ENCODE measurements at places on chromosomes 1 and 21.

GRCh38 chr1:150987924-150988323 is 5.8 kb downstream of the ANXA9 start:
- no peak for DNase-seq

DNA sequence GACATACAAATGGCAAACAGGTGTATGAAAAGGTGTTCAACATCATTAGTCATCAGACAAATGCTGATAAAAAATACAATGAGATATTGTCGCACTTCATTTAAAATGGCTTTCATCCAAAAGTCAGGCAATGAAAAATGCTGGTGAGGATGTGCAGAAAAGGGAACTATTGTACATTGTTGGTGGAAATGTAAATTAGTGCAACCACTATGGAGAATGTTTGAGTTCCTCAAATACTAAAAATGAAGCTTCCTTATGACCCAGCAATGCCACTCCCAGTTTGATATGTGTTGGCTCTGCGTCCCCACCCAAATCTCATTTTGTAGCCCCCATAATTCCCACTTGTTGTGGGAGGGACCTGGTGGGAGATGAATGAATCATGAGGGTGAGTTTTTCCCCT is 309.7 kb upstream of the ZRANB2 start:
- DNase-seq = no peak

DNA sequence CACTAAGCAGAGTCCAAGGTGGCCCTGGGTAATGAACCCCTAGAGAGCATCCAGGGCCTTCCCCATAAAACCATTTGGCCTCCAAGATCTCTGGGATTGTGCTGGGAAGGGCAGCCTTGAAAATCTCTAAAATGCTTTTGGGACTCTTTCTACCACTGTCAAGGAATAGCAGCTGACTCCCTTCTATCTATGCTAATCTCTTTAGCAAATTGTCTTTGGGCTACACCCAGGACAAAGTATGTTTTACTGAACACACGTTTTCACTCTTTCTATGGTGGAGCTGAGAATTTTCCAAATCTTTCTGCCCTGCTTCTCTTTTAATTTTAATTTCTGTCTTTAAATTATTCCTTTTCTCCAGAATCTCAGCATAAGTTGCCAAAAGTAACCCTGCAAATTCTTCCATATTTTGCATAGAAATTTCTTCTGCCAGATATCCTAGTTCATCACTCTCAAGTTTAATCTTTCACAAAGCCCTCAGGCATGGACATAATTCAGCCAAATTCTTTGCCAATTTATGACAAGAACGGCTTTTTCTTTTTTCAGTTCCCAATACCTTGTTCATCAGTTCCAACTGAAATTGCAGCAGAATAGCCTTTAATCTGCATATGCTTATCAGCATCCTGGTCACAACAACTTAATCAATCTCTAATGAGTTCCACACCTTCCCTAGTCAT is 687.0 kb upstream of the ADGRL4 start:
- DNase-seq = no peak

DNA sequence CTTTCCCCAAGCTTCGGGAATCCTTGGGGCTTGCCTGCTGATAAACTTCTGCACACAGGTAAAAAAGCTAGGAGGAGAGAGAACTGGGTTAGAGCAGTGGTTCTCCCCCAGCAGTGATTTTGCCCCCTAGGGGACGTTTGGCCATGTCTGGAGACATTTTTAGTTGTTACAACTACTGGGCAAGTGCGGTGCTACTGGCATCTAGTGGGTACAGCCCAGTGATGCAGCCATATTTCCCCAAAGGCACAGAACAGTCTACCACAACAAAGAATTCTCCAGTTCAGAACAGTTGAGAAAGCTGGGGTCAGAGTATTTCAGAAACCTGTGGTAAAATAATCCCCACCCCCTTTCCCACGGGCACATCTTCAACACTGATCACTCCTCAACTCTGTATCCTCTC is 41.3 kb downstream of the LRRC71 start:
- no peak for DNase-seq

DNA sequence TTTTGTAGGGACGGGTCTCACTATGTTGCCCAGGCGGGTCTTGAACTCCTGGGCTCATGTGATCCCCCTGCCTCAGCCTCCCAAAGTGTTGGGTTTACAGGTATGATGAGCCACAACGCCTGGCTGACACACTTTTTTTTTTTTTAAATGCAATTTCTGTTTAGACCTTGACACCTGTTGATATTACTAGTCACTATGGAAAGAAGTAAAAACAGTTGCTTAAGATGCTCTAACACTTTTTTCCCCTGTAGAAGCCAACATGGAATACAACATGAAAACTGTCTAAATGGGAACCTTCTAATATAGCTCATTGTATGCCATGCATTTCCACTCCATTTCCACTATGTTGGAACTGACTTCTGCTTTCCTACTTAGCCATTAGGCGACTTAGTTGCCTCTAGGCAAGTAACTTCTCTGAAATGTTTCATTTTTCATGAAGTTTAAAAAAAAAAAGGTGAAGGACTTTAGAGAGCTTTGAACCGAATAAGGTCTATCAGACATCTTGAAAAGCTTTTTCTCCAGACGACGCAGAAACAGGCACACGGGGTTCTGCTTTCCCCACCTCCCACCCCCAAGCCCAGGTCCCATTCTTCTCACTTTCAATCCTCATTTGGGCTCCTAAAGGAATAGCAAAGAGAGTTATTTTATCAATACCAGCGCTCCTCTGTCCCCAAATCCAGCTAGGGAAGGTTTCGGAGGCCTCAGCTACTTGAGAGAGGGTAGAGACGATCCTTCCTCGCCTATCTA is 648 bp upstream of the DR1 start:
- no peak for DNase-seq

- no peak for DNase-seq
Observed at GRCh38 chr1:231676487-231676886, 49.9 kb downstream of the DISC1 start.

- no peak for DNase-seq
Observed at GRCh38 chr1:221040691-221041285, 161.5 kb downstream of the HLX start.

- no peak for DNase-seq
Observed at GRCh38 chr1:61215119-61215518, 132.8 kb downstream of the NFIA start.

GRCh38 chr1:205473966-205474365 is 18.1 kb upstream of the BLACAT1 start:
- no peak for DNase-seq

- DNase-seq = no peak
Observed at GRCh38 chr21:45019076-45019886, 55.1 kb upstream of the ADARB1 start.

DNA sequence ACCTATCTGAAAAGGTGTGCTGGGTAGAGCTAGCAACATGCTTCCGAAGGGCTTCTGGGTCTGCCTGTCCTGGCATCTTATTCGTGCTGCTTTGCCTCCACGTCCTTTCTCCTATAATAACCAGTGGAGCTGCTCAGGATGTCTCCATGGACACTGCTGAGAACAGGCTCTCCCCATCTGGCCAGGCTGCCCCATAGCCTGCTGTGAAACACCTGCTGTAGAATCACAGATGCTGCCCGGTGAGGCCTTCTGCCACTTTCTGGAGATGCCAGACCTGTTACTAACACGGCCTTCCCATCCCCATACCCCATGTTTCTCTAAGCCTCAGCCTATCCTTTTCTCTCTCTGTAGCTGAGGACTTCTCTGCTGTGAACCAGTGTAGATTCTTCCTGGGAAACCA is 120.5 kb downstream of the IER5 start:
- DNase-seq = no peak

DNA sequence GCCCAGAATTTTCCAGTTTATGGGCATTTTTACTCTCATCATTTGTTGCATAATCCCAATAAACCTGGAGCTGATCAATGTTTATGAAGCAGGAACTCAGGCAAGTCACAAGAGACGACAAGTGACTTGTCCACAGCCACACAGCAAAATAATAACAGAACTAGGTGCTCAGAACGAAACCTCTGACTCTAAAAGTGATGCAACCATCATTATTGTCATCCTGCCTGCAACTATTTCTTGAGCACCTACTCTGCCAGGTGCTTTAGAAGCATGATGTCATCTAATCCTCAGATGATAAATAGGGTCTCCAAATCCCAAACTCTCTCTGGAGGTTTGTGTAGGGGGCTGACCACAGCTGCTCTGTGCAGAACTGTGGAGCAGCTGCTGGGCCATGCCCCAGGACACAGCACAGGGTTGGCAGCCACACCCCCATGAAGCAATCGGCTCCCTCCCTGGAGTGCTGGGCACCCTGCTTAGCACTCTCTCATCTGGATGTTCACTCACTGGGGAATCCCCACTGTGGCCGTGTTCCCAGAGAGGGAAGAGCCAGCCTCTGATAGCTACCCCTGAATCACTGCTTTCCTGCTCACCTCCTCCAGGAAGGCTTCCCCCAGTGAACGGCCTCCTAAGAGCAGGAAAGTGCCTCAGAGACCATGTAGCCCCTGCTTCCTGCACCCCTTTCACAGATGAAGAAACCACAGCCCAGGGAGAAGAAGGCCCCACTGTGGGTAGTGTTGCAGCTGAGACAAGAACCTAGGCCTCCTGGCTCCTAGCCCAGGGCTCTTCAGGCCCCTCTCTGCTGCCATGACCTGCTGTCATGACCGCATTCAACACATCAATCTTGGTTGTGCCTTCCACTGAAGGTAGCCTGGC is 2.1 kb downstream of the TTC22 start:
- DNase-seq = no peak

DNA sequence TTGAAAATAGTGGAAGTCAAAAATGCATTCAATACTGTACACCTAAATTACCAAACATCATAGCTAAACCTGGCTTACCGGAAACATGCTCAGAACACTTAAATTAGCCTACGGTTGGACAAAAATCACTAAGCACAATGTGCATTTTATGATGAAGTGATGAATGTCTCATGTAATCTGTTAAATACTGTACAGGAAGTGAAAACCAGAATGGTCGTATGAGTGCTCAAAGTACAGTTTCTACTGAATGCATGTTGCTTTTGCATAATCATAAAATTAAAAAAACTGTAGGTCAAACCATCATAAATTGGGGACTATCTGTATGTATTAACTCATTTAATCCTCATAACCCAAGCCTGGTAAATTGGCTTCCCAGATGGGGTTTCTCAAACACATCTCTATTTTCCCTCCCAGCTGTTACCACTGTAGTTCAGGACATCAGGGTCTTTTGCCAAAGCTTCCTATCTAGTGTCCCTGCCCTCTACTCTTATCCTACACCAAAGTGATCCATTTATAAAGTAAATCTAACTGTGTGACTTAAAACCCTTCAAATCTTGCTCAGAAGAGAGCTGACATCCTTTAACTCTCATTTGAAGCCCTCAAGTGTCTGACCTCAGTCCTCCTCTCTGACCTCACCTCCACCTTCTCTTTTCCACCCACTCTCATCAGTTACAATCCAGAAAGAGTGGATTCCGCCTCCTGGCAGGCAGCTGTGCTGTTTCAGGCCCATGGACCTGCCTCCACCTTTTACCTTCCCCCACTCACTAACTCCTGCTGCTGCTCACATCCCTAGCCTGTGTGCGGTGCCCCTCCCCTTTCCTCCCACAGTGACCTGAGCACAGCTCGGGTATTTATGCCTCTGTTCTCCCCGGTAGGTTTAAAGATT is 356.4 kb upstream of the ST6GALNAC5 start:
- no peak for DNase-seq

- no peak for DNase-seq
Observed at GRCh38 chr1:163263818-163264655, 57.7 kb upstream of the NUF2 start.

- DNase-seq = no peak
Observed at GRCh38 chr1:115067161-115067859, 22.0 kb downstream of the TSPAN2 start.

DNA sequence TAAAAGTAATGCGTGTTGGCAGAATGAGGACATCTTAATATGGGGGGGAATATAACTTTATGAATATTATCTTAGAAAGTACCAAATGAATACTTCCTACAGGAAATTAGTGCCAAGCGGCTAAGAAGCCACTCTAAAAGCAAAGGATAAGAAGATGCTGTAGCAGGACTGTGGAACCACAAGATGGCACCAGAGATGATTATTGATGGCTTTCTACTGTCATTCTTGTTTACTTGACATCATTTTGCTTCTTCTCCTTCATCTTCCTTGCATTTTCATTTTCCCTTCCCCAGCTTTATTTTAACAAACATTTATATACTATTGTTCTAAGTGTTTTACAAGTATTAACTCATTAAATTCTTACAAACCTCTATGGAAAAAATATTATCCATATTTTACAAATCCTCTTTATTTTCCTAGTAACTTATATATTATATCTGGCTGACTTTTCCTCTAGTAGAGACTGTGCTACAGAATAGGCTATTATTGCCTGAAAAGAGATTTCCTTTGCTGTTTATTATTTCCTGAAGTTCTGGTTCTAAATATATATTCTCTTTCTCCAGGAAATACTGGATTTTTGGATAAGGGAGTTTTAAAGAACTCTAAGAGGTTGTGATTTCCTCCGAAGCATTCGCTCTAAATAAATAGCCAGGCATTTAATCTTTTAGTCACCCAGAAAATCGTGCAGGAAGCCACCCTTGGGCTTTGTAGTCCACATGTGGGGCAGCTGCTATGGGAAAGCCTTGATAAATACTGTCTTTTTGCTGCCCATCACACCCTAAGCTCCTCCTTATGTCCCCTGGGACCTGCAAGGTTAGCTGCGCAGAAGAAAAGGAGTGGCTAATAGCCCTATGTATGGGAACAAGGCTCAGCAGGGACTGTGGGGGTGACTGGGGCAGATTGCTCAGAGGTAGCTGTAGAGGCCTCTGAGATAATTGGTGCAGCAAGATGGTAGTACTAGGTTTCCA is 69.8 kb downstream of the TPR start:
- DNase-seq = no peak

- DNase-seq = no peak
Observed at GRCh38 chr1:113770031-113770430, 10.7 kb upstream of the PHTF1 start.

DNA sequence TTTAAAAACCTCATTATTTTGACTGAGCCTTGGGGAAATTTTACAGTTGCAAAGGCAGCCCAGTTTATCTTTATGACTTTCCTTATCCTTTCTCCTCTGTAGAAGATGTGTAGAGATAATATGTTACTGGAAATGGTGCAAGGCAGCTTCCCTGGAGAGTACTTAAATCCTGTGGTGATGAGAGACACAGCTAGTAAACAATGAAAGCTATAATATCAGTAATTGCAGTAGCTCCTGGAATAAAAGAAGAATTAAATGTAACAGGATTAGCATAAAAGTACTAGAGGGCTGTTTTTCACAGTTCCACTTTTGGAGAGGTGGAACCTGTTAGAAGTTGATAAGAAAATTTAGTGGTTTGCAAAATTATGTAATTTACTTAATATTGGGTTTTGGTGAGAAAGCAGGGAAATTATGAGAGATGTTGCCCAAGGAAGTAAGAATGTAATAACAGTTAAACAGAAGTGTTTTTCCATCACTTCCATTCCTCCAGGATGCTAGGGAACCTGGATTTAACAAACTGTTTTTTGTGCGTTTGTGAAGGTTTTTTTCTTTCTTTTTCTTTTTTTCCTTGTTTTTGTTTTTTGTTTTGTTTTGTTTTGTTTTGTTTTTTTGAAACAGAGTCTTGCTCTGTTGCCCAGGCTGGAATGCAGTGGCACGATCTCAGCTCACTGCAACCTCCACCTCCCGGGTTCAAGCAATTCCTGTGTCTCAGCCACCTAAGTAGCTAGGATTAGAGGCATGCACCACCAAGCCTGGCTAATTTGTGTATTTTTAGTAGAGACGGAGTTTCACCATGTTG is 15.7 kb upstream of the EDEM3 start:
- DNase-seq = no peak

- no peak for DNase-seq
Observed at GRCh38 chr1:53130598-53130877, 11.9 kb downstream of the SLC1A7 start.

GRCh38 chr1:8161546-8162105 is 135.5 kb upstream of the ERRFI1 start:
- DNase-seq = no peak

- no peak for DNase-seq
Observed at GRCh38 chr1:116409751-116410191, 36.7 kb downstream of the ATP1A1 start.

- peak; percentile 54 for DNase-seq
Observed at GRCh38 chr1:226424221-226425003, 16.5 kb upstream of the PARP1 start.
